ENCODE measurements at places on chromosomes 3 and 15.

DNA sequence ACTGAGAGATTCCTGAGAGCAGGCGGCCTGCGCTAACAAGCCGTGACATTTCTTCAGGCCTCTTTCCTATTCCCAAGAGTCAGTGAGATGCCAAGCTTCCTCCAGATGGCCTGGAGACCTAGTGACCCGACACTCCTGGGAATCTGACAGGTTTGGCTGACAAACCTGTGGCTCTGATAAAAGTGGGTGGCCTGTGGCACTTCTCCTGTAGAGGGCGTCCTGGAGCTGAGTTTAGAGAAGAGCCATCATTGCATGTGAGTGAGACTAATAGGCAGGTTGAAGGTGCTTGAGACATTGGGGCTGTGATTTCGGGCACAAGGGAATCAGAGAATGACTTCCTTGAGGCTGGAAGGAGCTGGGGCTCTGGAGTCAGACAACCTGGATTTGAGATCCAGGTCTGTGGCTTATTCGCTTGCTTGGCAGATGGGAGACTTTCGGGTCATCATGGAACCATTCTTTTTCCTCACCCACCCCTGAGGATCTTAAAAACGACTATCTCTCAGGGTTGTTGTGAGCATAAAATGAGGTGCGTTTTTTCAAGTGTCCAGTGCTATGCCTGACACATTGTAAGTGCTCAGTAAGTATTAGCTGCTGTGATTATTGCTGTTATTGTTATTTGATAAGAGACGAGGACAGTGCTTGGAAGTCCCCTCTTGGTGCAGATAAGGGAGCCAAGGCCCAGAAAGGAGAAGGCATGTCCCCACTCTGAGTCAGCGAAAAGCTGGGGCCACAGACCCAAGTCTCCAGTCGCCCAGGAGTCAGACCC is 77.2 kb downstream of the SCN10A start:
- peak; percentile 62 for DNase-seq

DNA sequence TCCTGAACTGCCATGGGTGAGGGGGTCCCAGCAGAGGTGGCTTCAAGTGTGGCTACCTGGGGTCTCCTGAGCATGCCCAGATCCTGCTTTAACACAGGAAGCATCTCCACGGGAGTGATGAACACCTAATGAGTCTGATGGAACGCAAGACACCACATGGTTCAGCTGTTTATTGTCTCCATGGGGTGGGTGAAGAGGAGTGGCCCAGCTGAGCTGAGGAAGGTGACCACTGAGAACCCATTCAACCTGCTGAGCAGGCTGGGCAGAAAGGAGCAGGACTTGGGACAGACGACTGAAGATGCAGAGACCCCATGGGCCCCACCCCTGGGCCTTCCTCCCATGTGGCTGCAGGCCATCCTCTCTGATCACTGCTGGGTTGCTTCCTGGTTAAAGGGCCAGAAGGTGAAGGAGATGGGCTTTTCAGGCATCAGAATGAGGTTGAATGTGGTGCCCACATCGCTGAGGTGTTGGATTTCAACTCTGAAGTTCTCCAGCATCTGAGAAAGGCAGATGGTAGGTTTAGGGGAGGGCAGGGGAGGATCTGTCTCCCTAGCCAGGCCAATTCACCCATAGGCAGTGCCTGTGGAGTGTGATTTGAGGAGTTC is 29.7 kb downstream of the CYP11A1 start:
- no peak for DNase-seq

DNA sequence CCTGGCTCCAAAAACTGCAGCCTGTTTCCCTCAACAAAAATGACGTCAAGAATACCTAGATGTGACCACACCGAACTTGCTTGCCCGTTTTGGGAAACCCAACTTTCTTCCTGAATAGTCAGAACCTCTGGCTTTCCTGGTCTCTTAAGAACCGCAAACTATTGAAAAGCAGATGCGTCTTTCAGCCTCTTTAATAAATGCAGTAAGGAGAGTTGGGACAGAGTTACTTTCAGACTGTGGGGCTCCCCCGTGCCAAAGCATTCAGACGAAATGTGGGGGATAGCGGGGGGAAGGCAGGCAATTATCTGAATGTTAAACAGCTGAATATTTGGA is 1.2 kb upstream of the PROK2 start:
- no peak for DNase-seq

DNA sequence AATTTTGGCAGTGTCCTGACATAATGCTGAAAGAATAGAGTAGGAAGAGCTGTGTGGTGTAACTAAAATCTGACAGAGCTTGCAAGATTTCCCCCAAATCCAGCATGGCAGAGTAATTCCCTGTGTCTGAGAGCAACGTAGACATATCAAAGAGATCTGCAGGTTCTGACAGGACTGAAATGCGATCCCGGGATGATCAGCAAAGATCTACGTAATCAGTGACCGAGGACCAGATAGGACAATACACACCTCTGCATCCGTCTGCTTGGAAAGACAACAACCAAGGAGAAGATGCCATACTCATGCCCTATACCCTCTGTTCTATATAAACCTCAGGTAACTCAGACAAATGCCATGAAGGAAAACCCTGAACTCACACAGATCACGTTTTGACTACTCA is 26.6 kb upstream of the SYNPR start:
- no peak for DNase-seq

- DNase-seq, result peak; percentile 60
Measured at GRCh38 chr3:172522871-172523818, at the start of gene TNFSF10. TNFSF10 (minus strand) TSS chr3:172523430; CDS start chr3:172523384, 46 bp downstream.

DNA sequence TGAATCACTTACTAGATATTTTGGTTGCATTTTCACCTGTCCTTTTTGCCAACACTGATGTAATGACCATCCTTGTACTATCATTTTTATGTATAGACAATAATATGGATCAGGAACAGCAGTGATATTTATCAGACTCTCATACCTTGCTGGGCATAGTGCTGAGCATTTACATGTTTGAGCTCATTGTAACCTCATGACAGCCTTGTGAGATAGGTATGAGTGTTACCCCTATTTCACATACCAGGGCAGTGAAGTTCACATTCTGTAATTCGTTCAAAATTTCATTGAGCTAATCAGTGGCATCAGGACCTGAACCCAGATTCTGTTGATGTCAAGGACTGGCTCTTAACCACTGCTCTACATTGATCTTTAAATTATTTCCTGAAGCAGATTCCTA is 221.5 kb upstream of the TBL1XR1 start:
- DNase-seq, result no peak

DNA sequence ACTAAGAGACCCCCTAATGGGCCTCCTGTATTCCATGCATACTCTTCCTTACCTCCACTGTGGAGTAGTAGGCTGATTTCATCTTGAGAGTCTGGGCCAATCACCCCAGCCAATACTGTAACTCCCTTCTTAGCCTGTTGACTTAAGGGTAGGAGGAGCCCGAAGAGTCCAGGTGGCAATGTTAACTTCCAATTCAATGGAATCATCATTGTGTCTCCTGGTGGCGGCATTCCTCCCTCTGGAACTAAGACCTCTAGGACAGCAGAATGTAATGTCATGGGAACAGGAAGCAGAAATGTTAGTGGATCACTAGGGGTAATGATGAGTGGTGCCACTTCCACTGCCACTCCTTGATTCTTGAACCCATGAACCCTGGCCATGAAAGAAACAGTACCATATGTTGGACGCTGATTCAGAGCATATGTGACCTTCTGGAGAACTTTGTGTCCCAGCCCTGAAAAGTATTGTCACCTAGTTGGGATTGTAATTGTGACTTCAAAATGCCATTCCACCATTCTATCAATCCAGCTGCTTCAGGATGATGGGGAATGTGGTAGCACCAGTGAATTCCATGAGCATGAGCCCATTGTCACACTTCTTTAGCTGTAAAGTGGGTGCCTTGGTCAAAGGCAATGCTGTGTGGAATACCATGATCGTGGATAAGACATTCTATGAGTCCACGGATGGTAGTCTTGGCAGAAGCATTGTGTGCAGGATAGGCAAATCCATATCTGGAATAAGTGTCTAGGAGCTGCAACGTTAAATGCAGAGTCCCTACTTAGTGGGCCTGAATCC is 24.9 kb downstream of the NAALADL2 start:
- no peak for DNase-seq

GRCh38 chr3:146161663-146162002 is 649 bp upstream of the PLOD2 start:
- DNase-seq, result peak; percentile 59

- no peak for DNase-seq
Measured at GRCh38 chr15:72034351-72034750, 83.6 kb downstream of the MYO9A start.

DNA sequence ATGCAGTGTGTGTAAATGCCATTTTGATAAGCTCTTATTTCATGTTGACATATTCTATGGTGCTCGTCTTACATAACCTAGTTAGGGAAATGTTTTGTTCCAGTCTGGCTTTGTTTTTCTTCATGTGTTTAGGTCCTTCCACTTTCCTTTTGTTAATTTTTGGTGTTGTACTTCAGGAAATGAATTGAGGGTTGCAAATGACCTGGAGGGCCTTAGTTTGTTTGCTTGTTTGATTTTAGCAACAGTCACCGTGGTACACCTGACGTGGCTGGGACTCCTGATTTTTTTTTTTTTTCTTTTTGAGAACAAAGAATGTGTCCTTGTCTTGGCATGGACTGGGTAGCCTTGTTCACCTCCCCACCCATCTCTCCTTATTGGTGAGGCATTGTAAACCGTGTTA is 114.8 kb downstream of the IGF1R start:
- no peak for DNase-seq

DNA sequence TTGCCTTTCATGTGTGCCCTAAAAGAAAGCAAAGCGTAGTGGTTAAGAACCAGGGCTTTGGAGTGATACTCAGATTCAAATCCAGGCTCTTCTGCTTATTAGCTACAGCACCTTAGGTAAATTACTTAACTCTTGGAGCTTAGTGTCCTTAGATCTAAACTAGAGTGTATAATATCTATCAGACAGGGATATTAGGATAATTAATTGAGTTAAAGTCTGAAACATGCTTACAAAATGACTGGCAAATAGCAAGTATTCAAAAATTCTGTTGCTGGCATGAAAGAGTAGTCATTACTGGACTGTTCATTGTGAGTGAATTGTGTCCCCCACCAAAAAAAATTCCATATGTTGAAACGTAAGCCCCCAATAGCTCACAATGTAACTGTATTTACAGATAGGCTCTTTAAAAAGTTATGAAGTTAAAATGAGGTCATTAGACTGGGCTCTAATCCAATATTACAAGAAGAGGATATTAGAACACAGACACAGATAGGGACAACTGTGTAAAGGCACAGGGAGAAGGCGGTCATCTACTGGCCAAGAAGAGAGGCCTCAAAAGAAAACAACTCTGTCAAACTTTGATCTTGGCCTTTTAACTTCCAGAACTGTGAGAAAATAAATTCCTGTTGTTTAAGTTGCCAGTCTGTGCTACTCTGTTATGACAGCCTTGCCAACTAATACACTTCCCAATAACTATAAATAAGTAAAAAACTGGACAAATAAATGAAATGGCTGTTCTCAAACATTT is 60.4 kb upstream of the LRRC3B start:
- DNase-seq, result no peak

GRCh38 chr3:161558236-161558635 is 61.6 kb downstream of the OTOL1 start:
- peak; percentile 13 for DNase-seq

DNA sequence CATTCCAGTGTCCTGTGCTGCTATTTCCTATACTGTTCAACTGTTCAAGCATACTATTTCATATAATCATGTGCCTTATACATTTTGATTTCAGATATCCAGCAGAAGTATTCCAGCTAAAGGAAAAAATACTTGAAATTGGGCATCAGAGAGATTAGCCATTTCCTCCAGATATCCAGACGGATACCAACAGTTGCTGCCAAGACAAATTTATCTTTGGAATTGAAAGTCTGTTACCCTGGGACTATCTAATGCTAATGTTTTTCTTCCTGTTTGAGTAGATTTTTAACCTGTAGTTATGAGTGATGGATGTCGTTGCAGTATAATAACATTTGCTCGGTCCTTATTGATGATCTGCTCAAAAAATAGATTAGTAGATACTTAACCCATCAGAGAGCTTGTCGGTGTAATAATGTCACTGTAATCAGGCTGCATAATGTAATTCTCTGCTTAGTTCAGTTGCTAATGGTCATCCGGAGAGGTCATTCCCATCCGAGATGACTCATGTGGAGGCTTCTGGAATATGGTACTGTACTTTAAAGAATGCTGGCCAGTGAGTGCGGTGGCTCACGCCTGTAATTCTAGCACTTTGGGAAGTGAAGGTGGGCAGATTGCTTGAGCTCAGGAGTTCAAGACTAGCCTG is 51.5 kb downstream of the TIMP4 start:
- no peak for DNase-seq

- DNase-seq, result peak; percentile 70
Measured at GRCh38 chr15:32651229-32651837, 9.8 kb downstream of the SCG5 start.

GRCh38 chr3:15205934-15206661 is at the start of gene CAPN7:
CAPN7 (plus strand) TSS chr3:15206246; CDS start chr3:15206496, 250 bp downstream.
- DNase-seq, result peak; percentile 99

GRCh38 chr3:126132751-126133511 is 47.5 kb downstream of the ALDH1L1 start:
- DNase-seq, result no peak

DNA sequence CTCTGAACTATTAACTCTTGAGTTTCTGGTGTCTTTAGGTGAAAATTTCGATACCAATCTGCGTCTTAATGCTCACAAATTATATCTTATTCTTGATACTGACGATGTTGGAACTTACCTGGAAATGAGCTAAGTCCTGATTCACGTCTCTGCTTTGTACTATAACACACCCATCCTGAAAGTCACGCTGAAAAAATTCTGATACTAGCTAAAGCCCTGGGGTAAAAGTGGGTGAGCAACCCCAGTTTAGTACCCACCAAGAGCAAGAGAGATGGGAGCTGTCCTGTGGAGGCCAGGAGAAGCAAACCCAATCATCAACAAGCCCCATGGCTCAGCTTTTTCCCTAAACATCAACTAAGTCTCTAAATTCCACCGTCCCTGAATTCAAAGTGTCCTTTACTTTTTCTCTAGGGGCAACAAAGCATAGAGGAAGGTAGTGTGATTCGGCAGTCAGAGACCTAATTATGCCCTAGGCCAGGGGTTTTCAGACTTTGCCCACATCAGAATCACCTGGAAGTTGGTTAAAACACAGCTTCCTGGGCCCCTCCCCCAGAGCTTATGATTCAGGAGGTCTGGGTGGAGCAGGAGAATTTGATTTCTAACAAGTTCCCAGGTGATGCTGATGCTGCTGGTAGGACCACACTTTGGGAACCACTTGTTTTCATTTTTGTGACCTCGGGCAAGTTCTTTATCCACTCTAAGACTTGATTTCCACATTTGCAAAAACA is 90.2 kb downstream of the OSBPL10 start:
- no peak for DNase-seq

GRCh38 chr15:35874260-35874905 is 328.4 kb upstream of the DPH6 start:
- peak; percentile 23 for DNase-seq
